Activated T-cell treated with anti-CD3 and anti-CD28 coated beads, Interleukin-2, amount 50 U/mL, for 72 hours (primary cell): ENCODE measurements at places on chromosomes 5 and 9.
A peak's percentile ranks its signal among the peaks of the same experiment; 100 is the strongest.

DNA sequence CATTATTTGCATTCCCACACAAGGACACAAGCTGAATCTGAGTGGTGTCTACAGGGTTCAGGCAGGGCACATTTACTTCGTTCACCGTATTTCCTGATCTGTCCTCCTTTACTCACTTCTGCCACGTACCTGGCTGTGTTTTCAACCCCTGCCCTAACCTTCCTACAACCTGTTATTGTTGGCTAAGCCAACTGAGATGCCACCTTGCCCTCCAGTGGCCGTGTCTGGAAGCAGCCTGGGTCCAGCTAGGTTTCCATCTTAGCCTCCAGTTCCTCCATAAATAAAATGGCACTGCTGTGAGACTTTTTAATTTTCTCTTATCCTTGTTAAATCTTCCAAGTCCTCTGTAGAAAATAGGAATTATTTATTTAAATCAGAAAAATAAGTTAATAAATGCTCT is 64.8 kb downstream of the ATP10B start:
- no peaks in the 10 kb centered on the region for H3K27me3 ChIP-seq
- no peak overlapping the region for H3K4me3 ChIP-seq
- DNase-seq: peak; percentile 10
- H3K4me1 ChIP-seq: no peaks in the 10 kb centered on the region

DNA sequence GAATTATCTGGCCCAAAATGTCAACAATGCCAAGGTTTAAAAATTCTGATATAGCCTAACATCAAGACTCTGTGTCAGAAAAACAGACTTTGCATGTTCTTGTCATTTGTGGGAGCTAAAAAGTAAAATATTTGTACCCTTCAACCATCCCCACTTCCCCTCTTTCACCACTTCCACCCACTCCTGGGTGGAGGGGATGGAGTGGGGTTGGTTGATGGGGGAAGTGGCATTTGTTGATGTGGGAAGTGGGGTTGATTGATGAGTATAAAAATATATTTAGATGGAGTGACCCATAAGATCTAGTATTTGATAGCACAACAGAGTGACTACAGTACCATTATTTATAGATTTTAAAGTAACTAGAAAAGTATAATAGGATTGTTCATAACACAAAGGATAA is 55.0 kb upstream of the C9orf72 start:
- H3K27ac ChIP-seq: no peak overlapping the region
- H3K27me3 ChIP-seq: no peaks in the 10 kb centered on the region
- no peaks in the 10 kb centered on the region for H3K36me3 ChIP-seq
- H3K4me3 ChIP-seq: no peak overlapping the region

- no peak overlapping the region for H3K4me3 ChIP-seq
- H3K27ac ChIP-seq: no peak overlapping the region
- no peaks in the 10 kb centered on the region for H3K27me3 ChIP-seq
- H3K4me1 ChIP-seq: no peaks in the 10 kb centered on the region
Observed at GRCh38 chr5:152084476-152084875, 159.8 kb upstream of the GLRA1 start.

- no peak overlapping the region for H3K4me3 ChIP-seq
- no peak for DNase-seq
- no peaks in the 10 kb centered on the region for H3K4me1 ChIP-seq
- no peaks in the 10 kb centered on the region for H3K27me3 ChIP-seq
- H3K27ac ChIP-seq: no peak overlapping the region
Observed at GRCh38 chr9:82582693-82583092, 480.2 kb downstream of the RASEF start.

GRCh38 chr5:136731241-136731900 is 366.0 kb upstream of the TRPC7 start:
- no peaks in the 10 kb centered on the region for H3K4me1 ChIP-seq
- H3K27ac ChIP-seq: no peak overlapping the region
- peaks cover 1% of the 10 kb centered on the region for H3K36me3 ChIP-seq
- H3K27me3 ChIP-seq: no peaks in the 10 kb centered on the region

DNA sequence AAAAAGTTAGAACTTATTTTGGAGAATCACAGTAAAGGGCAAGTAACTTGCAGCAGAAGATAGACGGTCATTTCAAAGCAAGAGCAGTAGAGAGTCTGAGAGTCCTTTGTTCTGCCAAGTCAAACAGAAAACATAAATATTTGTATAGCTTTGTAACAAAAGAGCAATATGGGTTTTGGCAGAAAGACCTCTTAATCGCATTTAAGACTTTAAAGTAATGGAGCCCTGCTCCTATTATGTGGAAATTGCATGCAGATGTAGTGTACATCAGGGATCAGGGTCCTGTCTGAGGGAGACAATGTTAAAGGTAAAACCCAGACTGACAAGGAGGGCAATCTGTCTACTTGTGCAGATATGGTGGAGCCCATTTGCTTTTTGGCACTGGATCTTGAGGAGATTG is 87.2 kb downstream of the PGM5 start:
- peaks cover 7% of the 10 kb centered on the region for H3K27me3 ChIP-seq
- DNase-seq: no peak
- peaks cover 3% of the 10 kb centered on the region for H3K36me3 ChIP-seq
- H3K4me1 ChIP-seq: no peaks in the 10 kb centered on the region
- no peak overlapping the region for H3K27ac ChIP-seq

GRCh38 chr5:138649775-138650174 is 74.6 kb upstream of the HSPA9 start:
- no peak overlapping the region for H3K27ac ChIP-seq
- peaks cover 2% of the 10 kb centered on the region for H3K36me3 ChIP-seq
- H3K27me3 ChIP-seq: peaks cover 94% of the 10 kb centered on the region
- DNase-seq: no peak
- no peak overlapping the region for H3K4me3 ChIP-seq

GRCh38 chr5:24909210-24909609 is 264.4 kb upstream of the CDH10 start:
- H3K36me3 ChIP-seq: peaks cover 1% of the 10 kb centered on the region
- no peaks in the 10 kb centered on the region for H3K4me1 ChIP-seq
- DNase-seq: no peak
- no peaks in the 10 kb centered on the region for H3K27me3 ChIP-seq
- no peak overlapping the region for H3K4me3 ChIP-seq

- H3K4me1 ChIP-seq: no peaks in the 10 kb centered on the region
- no peak overlapping the region for H3K27ac ChIP-seq
- no peak for DNase-seq
- peaks cover 11% of the 10 kb centered on the region for H3K27me3 ChIP-seq
Observed at GRCh38 chr9:115263371-115264075, 145.6 kb upstream of the TNC start.

GRCh38 chr5:74576941-74577456 is 63.5 kb downstream of the ENC1 start:
- peaks cover 5% of the 10 kb centered on the region for H3K36me3 ChIP-seq
- H3K27me3 ChIP-seq: peaks cover 3% of the 10 kb centered on the region
- peak; percentile 23 for DNase-seq
- peak overlapping the region; percentile 51 for H3K27ac ChIP-seq
- peaks cover 48% of the 10 kb centered on the region for H3K4me1 ChIP-seq

GRCh38 chr5:18072600-18072999 is 438.3 kb downstream of the TAF11L14 start:
- H3K27me3 ChIP-seq: no peaks in the 10 kb centered on the region
- no peak for DNase-seq
- H3K27ac ChIP-seq: no peak overlapping the region
- H3K4me1 ChIP-seq: no peaks in the 10 kb centered on the region
- H3K36me3 ChIP-seq: no peaks in the 10 kb centered on the region
- H3K4me3 ChIP-seq: no peak overlapping the region

DNA sequence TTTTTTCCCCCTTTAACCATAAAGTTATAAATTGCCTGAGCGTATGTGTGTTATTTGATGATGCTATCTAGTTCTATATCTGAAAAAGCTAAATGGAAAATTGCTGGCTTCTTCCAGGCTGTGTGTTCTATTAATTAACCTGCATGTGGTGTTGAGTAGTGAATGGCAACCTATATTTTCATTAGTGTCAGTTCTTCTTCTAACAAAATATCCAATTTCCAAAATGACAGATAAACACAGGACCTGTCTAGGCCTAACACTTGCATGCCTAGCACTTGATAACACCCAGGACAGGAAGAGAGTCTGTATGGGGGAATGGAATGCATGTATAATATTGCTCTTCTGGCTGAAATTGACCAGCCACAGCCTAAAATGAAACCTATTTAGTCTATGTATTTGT is 91.7 kb downstream of the CD180 start:
- H3K4me1 ChIP-seq: peaks cover 12% of the 10 kb centered on the region
- no peak overlapping the region for H3K4me3 ChIP-seq
- H3K27me3 ChIP-seq: no peaks in the 10 kb centered on the region
- H3K36me3 ChIP-seq: peaks cover 11% of the 10 kb centered on the region

- peaks cover 45% of the 10 kb centered on the region for H3K27me3 ChIP-seq
- H3K4me1 ChIP-seq: peaks cover 8% of the 10 kb centered on the region
- DNase-seq: no peak
- peaks cover 2% of the 10 kb centered on the region for H3K36me3 ChIP-seq
- no peak overlapping the region for H3K27ac ChIP-seq
Observed at GRCh38 chr5:102718819-102719218, 36.3 kb upstream of the PAM start.

DNA sequence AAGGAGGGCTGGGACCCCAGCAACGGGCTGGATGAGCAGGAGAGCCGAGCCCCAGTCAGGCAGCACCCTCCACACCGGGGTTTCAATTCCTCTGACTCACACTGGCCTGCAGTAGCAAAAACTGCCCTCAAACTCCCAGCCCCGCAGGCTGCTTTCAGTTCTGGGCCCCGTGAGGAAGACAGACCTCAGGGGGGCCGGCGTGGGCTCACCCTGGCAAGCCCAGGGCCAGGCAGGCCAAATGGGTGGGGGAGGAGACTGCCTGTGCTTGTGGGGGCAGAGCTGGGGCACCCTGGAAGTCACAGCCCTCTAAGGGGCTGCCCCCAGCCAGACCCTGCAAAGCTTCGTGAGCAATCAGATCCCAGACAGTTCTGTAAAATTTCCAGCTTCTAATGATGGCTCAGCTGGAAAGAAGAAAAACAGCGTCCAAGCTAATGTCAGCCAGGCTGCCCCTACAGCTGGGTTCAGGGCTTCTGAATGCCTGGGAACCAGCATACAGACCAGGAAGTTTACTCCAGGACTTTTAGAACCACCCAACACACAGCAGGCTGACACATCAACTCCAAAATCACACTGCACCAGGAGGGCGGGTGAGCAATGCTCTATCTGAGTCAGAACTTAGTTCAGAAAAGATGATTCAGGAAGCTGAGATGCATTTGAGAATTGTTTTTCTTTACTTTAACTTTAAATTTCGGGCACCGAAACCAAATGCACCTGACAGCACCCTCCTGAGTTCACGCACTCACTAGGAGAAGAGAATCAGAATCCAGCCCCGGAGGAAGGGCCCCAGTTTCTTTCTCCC is 34.7 kb downstream of the LPCAT1 start:
- H3K27ac ChIP-seq: peak overlapping the region; percentile 87
- peaks cover 8% of the 10 kb centered on the region for H3K36me3 ChIP-seq
- peaks cover 38% of the 10 kb centered on the region for H3K4me1 ChIP-seq

DNA sequence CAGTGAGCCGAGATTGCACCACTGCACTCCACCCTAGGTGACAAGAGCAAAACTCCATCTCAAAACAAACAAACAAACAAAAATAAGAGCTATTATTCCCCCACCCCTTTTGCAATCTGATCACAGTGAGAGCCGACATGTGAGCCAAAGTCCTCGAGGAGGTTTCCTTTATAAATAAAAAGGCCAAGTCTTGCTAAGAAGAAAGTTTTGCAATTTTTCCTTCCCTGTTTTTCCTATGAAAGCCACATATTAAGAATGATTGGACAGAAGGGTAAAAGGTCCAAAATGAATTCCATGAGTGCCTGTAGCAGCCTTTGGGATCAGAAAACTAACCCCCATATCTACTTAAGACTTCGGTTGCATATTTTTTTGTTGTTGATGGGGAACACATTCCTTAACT is 179.7 kb downstream of the TSSK1B start:
- no peaks in the 10 kb centered on the region for H3K4me1 ChIP-seq
- H3K4me3 ChIP-seq: no peak overlapping the region
- H3K36me3 ChIP-seq: no peaks in the 10 kb centered on the region
- H3K27me3 ChIP-seq: peaks cover 11% of the 10 kb centered on the region

GRCh38 chr5:153829510-153830065 is 209.1 kb downstream of the FAM114A2 start:
- H3K27me3 ChIP-seq: no peaks in the 10 kb centered on the region
- no peaks in the 10 kb centered on the region for H3K4me1 ChIP-seq
- H3K4me3 ChIP-seq: no peak overlapping the region

- peaks cover 14% of the 10 kb centered on the region for H3K27me3 ChIP-seq
- H3K4me1 ChIP-seq: peaks cover 28% of the 10 kb centered on the region
- DNase-seq: no peak
- H3K36me3 ChIP-seq: peaks cover 10% of the 10 kb centered on the region
- no peak overlapping the region for H3K27ac ChIP-seq
Observed at GRCh38 chr5:156475182-156476157, 148.5 kb downstream of the SGCD start.

DNA sequence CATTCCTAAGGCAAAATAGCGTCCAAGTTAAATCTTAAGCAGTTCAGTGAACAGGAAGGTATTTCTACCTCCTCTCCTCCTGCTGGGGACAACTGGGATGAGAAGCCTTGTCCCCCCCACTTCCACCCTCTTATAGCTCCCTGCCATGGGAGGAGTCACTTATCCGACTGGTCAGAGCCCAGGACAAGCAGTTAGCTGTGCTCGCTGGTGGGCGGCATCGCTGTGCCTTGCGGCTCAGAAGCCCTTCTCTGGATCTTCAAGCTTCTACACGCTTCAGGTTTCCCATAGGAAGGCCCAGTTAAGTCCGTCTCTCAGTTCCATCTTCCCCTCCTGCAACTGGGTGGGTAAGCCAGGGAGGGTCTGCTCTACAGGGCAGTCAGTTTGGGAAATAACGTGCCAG is 77.2 kb downstream of the PAX5 start:
- no peak overlapping the region for H3K27ac ChIP-seq
- DNase-seq: no peak
- no peaks in the 10 kb centered on the region for H3K4me1 ChIP-seq
- no peak overlapping the region for H3K4me3 ChIP-seq
- H3K36me3 ChIP-seq: peaks cover 6% of the 10 kb centered on the region

GRCh38 chr9:119868694-119869093 is 499.5 kb upstream of the BRINP1 start:
- H3K27me3 ChIP-seq: no peaks in the 10 kb centered on the region
- H3K36me3 ChIP-seq: peaks cover 2% of the 10 kb centered on the region
- no peak overlapping the region for H3K27ac ChIP-seq
- no peak for DNase-seq

DNA sequence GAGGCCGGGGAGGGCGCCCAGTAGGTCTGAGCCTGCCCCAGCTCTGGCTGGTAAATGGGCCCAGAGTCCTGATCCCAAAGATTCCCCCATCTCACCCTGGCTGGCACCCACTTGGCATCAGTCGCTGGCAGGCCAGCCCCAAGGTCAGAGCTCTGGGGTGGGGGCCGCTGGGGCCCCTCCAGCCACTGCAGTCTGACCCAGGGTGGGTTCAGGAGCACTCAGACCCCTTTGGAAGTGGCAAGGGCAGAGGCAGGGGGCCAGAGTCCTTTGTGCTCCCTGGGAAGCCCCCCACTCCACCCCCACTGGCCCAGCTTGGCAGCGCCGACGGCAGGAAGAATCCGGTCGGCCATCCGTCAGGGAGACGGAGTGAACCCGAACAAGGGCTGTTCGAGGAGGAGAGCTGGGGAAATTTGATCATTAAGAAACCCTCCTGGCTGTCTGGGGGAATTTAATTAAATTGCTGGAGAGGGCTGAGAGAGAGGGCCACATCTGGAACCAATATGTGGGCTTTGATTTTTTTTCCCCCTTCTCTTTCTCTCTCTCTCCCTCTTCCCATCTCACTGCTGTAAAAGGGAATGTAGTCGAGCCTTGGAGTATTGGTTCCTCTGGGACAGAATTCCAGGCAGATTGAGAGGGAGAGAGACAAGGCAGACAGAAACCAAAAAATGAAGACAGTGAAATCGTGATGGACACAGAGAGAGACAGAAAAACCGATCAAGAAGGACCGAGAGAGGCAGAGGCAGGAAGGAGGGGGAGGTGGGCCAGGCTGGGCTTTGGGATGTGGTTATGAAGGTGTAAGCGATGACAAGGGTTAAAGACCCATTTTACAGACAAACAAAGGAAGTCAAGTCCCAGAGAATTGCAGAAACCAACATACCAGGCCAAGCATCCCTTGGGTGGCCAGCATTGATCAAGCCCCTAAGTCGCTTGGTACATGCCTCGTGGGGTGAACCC is 8.1 kb upstream of the ASB6 start:
- H3K27ac ChIP-seq: no peak overlapping the region
- H3K4me3 ChIP-seq: no peak overlapping the region
- no peaks in the 10 kb centered on the region for H3K4me1 ChIP-seq
